ENCODE measurements at places on chromosomes 7 and 10. TPM values are rescaled to one million over a fixed set of nuclear protein-coding genes. Genes with fewer than 3 reads are reported as not detected.

GRCh38 chr7:26759108-26759507 lies 105.3 kb downstream of the SKAP2 start:
- no peak for DNase-seq

Gene MINDY4
- 4.3 TPM for total RNA-seq

DNA sequence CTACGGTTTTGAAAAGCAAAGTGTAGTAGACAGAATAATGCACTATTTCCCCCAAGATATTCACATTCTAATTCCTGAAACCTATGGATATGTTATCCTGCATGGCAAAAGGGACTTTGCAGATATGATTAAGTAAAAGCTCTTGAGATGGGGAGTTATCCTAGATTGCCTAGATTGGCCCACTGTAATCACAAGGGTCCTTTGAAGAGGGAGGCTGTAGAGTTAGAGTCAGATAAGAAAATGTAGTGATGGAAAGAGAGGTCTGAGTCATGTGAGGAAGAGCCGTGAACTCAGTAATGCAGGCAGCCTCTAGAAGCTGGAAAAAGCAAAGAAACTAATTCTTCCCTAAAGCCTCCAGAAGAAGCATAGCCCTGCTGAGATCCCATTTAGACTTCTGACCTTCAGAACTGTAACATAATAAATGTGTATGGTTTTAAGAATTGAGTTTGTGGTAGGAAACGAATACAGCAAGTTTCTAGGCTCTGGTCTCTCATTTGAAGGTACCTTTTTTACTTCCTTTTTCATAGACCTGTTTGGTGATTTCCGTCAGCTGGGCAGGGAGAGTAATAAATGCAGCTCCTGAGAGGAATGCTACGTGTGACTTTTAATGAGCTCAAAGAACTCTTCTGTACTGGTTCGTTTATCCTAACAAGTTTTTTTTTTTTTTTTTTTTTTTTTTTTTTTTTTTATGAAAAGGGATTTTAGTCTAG lies 41.9 kb upstream of the NXPH1 start:
- peak; percentile 6 for DNase-seq

Gene EMX2
- not detected for total RNA-seq

Gene TSPAN13
- total RNA-seq, result 8.3 TPM

Gene HTR5A
- total RNA-seq, result under 0.01 TPM

Gene SH2D4B
- under 0.01 TPM for total RNA-seq

DNA sequence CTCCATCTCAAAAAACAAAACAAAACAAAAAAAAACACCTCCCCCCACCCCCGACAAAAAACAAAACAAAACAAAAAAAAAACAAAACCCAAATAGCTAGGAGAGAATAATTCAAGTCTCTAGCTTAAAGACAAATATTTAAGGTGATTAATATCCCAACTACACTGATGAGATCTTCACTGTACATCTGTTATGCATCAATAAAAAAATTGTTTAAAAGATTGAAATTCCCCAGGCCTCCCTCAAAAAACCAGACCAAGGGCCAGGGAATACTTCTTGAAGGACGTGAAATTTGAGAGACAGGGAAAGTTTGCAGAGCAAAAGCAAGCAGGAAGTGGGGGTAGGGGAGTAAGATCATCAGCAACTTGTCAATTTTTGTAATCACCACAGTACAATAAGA lies 232.6 kb downstream of the REEP3 start:
- no peak for DNase-seq

GRCh38 chr10:122264436-122264835 lies 6.7 kb upstream of the BTBD16 start:
- DNase-seq, result no peak
